ENCODE measurements at places on chromosomes 5 and 9.

- no peak for DNase-seq
Observed at GRCh38 chr5:11383506-11384095, 520.6 kb downstream of the CTNND2 start.

DNA sequence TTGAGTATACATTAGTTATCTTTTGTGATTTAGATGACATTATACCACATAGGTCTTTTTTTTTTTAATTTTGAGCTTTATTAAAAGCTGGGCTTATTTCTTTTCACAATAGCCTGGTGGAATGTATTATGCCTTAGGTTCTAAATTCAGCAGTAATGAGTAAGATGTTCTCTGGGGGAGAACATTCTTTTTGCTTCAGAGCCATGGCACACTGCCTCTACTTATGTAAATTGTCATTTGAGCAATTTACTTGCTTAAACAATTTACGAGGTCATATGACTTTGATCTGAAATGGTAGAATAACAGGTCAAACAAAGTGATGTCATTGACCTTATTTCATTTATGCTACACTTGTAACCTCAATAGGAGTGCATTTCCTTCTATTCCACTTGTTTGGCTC is 154.2 kb downstream of the FOCAD start:
- DNase-seq: no peak

GRCh38 chr5:105030153-105030552 is 1467.6 kb upstream of the NUDT12 start:
- no peak for DNase-seq

- peak; percentile 46 for DNase-seq
Observed at GRCh38 chr9:129406278-129407225, 214.3 kb downstream of the C9orf50 start.

- DNase-seq: no peak
Observed at GRCh38 chr9:69120380-69121154, 53.5 kb upstream of the TJP2 start.

DNA sequence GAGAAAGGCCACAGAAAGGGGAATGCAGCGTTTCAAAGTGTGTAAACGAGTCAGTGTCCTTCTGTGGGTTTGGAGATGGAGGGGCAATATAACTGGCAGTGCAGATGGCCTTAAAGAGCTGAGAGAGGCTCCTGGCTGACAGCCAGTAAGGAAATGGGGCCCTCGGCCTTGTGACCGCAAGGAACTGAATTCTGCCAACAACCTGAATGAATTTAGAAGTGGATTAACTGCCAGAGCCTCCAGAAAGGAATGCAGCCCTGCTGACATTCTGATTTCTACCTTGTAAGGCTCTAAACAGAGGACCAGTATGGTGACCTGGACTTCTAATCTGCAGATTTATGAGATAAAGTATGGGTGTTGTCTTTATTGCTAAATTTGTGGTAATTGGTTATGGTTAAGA is 17.5 kb upstream of the NREP start:
- DNase-seq: no peak

DNA sequence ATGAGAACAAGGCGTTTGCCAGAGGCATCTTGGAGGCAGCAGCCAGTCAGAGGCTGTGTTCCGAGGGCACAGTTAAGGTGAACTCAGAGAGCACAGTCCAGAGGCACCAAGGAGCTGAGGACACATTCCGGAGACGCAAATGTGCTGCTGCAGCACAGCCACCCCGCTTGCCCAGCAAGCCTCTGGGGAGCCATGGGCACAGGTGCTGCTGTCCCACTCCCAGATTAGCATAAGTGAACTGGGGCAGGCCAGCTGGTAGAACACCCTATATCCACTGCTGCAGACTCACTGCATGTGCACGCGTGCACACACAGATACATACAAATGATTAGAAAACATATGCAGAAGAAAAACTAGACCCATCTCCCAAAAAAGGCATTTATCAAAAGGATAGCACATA is 164.5 kb downstream of the EBF1 start:
- DNase-seq: no peak

Measured in suppressor macrophage treated with lipopolysaccharide for 1 hour (primary cell).